ENCODE measurements at places on chromosomes 5 and 9. TPM values are rescaled to one million over a fixed set of nuclear protein-coding genes. Genes with fewer than 3 reads are reported as not detected.

C9orf43 gene
- 1.7 TPM for total RNA-seq

GRCh38 chr9:93491593-93492232 lies 38.3 kb upstream of the FAM120AOS start:
- no peak for ATAC-seq
- H3K4me3 ChIP-seq = no peak overlapping the region
- peaks cover 31% of the 10 kb centered on the region for H3K4me1 ChIP-seq
- H3K27ac ChIP-seq = no peak overlapping the region
- no peaks in the 10 kb centered on the region for H3K27me3 ChIP-seq

IFNA10 gene
- total RNA-seq = not detected

NRG2 gene
- 7.6 TPM for total RNA-seq

PCDHGC5 gene
- total RNA-seq = 0.07 TPM

ANXA2R gene
- 2.6 TPM for total RNA-seq

DNA sequence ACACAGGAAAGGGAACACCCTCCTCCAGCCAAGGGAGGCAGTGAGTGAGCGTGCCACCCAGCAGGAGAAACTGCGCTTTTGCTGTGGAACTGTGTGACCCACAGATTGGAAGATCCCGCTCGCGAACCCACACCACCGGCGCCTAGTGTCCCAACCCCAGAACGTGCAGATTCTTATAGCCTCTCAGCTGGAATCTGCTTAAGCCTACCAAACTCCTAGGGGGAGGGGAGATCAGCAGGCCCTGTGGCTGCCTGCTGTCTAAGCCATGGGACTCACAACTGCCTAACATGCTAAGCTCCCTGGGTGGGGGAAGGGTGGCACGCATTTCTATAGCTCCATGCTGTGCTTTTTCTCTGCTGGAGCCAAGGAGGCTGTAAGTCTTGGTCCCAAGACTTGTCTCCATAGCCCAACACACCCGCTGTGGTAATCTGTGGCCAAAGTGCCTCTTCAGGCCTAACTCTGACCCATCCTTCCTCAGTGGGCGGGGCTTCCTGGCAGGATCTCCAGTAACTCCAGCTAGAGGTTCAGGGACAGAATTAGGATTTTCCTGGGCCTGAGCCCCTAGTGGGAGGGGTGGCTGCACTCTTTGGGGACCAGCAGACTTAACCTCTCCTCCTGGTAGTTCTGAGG lies 485.0 kb downstream of the TAF11L14 start:
- no peak for ATAC-seq
- H3K4me3 ChIP-seq = no peak overlapping the region
- no peaks in the 10 kb centered on the region for H3K4me1 ChIP-seq
- H3K27me3 ChIP-seq = no peaks in the 10 kb centered on the region
- H3K36me3 ChIP-seq = no peaks in the 10 kb centered on the region

- H3K27me3 ChIP-seq = peaks cover 48% of the 10 kb centered on the region
- H3K27ac ChIP-seq = no peak overlapping the region
- ATAC-seq = no peak
- no peaks in the 10 kb centered on the region for H3K36me3 ChIP-seq
- no peaks in the 10 kb centered on the region for H3K4me1 ChIP-seq
Observed at GRCh38 chr5:180212363-180213255, 3.6 kb upstream of the RASGEF1C start.

DNA sequence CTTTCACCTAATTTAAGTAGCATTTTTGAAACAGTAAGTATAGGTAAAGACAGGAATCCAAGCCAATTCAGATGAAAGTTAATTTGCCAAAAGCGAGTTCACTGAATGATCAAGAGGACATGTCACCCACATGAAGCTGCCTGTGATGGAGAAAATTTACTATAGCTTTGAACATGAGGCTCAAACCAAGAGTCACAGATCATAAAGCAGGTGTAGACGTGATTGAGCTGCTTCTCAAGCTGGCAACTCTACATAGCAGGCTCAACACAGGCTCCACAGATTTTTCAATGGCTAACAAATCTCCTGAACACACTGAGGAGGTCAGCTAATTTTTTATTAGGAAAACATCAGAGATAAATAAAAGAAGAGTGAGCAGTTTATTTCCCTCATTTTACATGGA lies 173.7 kb downstream of the FAM114A2 start:
- no peak overlapping the region for H3K4me3 ChIP-seq
- H3K27me3 ChIP-seq = no peaks in the 10 kb centered on the region
- H3K36me3 ChIP-seq = no peaks in the 10 kb centered on the region
- H3K27ac ChIP-seq = no peak overlapping the region
- no peak for ATAC-seq

GRCh38 chr9:18672706-18673105 lies 198.8 kb downstream of the ADAMTSL1 start:
- no peak for ATAC-seq
- H3K4me3 ChIP-seq = no peak overlapping the region
- no peaks in the 10 kb centered on the region for H3K27me3 ChIP-seq
- no peaks in the 10 kb centered on the region for H3K36me3 ChIP-seq
- H3K4me1 ChIP-seq = peaks cover 5% of the 10 kb centered on the region

UIMC1 gene
- 37.9 TPM for total RNA-seq

GRCh38 chr5:126236994-126237393 lies 186.2 kb upstream of the GRAMD2B start:
- no peak overlapping the region for H3K4me3 ChIP-seq
- no peak overlapping the region for H3K27ac ChIP-seq
- H3K36me3 ChIP-seq = no peaks in the 10 kb centered on the region
- H3K27me3 ChIP-seq = no peaks in the 10 kb centered on the region
- no peaks in the 10 kb centered on the region for H3K4me1 ChIP-seq

GRCh38 chr5:68374796-68375518 lies 159.4 kb downstream of the PIK3R1 start:
- no peak for ATAC-seq
- no peaks in the 10 kb centered on the region for H3K36me3 ChIP-seq
- no peaks in the 10 kb centered on the region for H3K27me3 ChIP-seq
- H3K4me3 ChIP-seq = no peak overlapping the region
- no peak overlapping the region for H3K27ac ChIP-seq
- no peaks in the 10 kb centered on the region for H3K4me1 ChIP-seq

DNA sequence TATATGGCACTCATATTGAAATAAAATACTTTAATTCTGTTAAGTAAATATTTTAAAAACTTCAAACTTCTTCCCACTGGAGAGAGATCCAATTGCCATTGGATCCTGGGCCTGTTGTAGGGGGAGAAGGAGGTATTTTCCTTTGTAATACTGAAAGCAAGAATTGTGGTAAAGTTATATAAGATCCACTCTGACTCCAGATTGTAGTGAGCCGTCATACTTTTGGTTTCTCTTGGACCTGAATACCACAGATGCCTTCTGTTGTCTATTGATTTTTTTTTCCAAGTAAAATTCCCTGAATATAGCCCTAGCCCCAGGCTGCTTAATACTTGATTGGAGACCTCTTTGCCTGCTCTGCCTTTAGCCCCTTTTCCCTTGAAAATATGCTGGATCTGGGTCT lies 86.9 kb downstream of the ATG10 start:
- H3K27me3 ChIP-seq = no peaks in the 10 kb centered on the region
- ATAC-seq = no peak
- H3K27ac ChIP-seq = no peak overlapping the region
- H3K4me3 ChIP-seq = no peak overlapping the region

DNA sequence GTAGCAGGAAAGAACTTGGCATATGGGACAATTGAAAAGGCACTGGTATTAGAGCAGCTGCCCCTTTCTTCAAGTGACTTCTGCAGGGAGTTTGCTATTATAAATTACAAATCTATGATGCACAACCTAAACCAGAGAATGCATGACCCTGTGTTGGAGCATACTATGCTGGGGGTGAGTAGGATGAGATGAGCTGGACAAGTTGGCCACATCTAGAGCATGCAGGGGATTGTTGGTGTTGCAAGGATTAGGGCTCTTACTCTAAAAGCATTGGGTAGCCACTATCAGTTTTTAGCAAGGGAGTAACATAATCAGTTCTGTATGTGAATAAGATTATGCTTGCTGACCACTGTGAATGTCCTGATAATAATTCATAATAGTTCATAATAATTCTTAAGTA lies 186.7 kb downstream of the KIAA0825 start:
- no peak overlapping the region for H3K4me3 ChIP-seq
- H3K27ac ChIP-seq = no peak overlapping the region
- no peaks in the 10 kb centered on the region for H3K27me3 ChIP-seq
- no peaks in the 10 kb centered on the region for H3K4me1 ChIP-seq
- no peak for ATAC-seq

DNA sequence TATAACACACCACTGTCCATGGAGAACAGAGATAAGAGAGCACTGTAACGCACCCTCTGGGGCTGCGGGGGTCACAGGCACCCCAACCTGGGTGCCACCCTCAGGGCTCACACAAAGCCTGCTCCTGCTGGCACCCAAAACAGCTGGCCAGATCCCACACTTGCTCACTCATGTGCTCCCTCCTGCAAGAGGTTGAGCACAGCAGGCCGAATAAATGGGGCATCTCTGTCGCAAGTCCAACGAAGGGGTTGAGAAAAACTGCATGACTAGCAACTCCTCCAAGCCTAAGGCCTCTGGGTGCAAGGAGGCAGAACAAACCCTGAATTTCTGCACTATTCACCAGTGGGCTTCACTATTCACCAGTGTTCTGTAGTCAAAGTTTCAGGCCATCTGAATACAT lies 80.3 kb downstream of the SECISBP2 start:
- no peak for ATAC-seq
- no peaks in the 10 kb centered on the region for H3K4me1 ChIP-seq
- peaks cover 92% of the 10 kb centered on the region for H3K36me3 ChIP-seq
- no peak overlapping the region for H3K27ac ChIP-seq

- H3K4me3 ChIP-seq = no peak overlapping the region
- H3K27me3 ChIP-seq = peaks cover 9% of the 10 kb centered on the region
- no peaks in the 10 kb centered on the region for H3K36me3 ChIP-seq
- ATAC-seq = no peak
Observed at GRCh38 chr5:4643190-4643589, 496.9 kb upstream of the ADAMTS16 start.

GRCh38 chr9:20988671-20989315 lies 42.6 kb downstream of the HACD4 start:
- peaks cover 18% of the 10 kb centered on the region for H3K36me3 ChIP-seq
- no peak for ATAC-seq
- H3K27ac ChIP-seq = no peak overlapping the region
- no peak overlapping the region for H3K4me3 ChIP-seq
- no peaks in the 10 kb centered on the region for H3K27me3 ChIP-seq

GRCh38 chr5:118990582-118990981 lies 2.2 kb upstream of the DTWD2 start:
- H3K36me3 ChIP-seq = no peaks in the 10 kb centered on the region
- peaks cover 8% of the 10 kb centered on the region for H3K4me1 ChIP-seq
- H3K4me3 ChIP-seq = no peak overlapping the region

GRCh38 chr9:99778308-99778707 lies 43.4 kb upstream of the NR4A3 start:
- H3K4me3 ChIP-seq = no peak overlapping the region
- no peaks in the 10 kb centered on the region for H3K4me1 ChIP-seq
- no peaks in the 10 kb centered on the region for H3K27me3 ChIP-seq
- H3K27ac ChIP-seq = no peak overlapping the region
- no peak for ATAC-seq

ARSI gene
- total RNA-seq = 3.1 TPM

DNA sequence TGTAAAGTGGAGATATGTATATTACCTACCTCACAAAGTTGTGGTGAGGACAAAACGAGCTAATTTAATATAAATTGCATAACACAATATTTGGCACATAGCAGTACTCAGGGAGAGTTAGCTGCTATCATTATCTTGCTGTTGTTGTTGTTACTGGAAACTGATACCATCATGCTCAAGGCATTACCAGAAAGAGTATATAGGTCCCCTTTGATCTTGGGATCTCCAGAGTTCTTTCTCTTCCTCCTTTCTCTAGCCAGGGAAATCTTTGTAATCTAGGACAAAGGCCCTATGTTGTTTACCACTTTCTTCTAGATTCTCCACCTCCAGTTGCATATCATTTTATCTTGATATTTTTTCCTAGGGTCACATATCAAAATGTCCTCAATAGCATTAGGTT lies 114.8 kb upstream of the RASA1 start:
- H3K27me3 ChIP-seq = peaks cover 7% of the 10 kb centered on the region
- H3K36me3 ChIP-seq = no peaks in the 10 kb centered on the region
- H3K27ac ChIP-seq = no peak overlapping the region
- no peak for ATAC-seq
- H3K4me1 ChIP-seq = no peaks in the 10 kb centered on the region

GGTA1 gene
- 22.2 TPM for total RNA-seq
